ENCODE measurements at places on chromosomes 1 and 21.

GRCh38 chr1:240351690-240352089 is 260.0 kb downstream of the FMN2 start:
- no peak for DNase-seq

- DNase-seq = no peak
Observed at GRCh38 chr21:45796003-45796402, 152.5 kb downstream of the PCBP3 start.

DNA sequence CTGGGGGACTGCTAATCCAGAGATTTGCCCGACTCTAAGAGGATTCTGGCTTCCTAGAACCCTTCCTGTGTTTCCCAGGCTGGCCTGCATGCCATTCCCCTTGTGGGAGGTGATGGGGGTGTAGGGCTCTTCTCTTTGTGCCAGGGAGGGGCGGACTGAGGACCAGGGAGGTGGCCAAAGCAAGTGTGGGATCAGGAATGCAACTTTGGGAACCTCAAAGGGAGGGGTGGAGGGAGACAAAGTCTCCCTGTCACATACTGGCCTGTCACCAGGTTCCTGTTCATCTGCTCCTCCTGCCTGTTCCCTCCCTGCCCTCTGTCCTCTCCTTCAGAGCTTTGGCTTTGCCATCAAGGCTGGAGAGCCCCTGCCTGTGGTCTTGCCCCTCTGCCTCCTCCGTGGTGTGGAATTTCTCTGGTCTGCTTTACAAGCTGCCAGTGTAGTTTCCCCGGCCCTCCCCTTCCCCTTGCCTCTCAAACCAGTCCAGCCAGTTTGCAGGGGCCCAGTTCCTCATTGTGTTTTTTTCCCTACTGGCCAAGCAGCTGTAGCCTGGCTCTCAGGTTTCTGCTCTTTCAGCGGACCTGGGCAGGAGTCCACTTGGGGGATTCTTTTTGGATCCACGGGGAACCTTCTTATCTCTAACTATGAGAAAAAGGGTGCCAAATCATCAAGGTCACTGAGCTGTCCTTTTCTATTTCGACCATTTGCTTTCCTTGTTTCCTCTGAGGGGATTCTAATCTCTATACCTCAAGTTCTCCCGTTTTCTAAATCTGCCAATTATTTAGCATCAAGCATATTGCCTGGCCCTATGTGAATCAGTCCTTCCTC is 1.8 kb downstream of the CGN start:
- peak; percentile 70 for DNase-seq

GRCh38 chr1:29563092-29563491 is 326.8 kb downstream of the PTPRU start:
- no peak for DNase-seq

DNA sequence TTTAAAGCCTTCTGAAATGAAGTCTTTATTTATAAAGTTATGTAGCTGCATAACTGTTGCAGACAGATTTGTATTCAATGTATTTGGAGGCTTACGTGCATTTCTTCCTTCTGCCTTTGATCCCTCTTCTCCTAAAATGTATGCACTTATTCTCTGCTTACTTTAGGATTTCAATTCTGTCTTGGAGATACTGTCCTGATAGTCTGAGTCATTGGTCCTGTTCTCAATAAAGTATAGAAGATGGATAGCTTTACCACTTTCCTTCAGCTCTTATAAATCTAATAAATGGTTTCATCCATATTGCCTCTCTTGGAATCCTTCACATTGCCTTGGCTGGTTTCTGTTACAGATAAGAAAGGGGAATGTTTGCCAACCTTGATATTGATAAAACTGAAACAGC is 430.1 kb upstream of the CAMK1G start:
- DNase-seq = no peak

- DNase-seq = no peak
Observed at GRCh38 chr1:7589774-7590425, 181.2 kb upstream of the VAMP3 start.

DNA sequence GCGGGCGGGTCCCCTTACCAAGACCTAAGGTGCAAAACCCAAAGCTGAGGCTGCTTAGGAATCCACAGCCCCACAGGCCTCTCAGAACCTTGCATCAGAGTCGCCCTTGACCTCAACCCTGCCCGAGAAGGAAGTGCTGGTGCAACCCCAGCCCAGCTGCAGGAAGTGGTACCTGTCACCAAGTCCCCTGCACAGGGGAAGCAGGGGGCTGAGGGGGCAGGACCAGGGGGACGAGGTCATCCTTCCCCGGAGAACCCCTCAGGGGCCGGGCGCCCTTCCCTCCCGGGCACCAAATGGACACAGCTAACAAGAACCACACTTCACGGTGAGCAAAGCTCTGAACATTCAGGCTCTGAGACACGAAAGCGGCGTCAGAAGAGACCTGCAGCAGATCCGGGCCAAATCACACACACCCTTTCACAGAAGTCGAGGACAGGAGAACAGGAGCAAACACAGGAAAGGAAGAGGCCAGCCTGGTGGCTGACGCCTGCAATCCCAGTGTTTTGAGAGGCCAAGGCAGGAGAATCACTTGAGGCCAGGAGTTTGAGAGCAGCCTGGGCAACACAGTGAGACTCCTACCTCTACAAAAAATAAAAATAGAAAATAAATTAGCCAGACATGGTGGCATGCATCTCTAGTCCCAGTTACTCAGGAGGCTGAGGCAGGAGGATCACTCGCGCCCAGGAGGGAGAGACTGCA is 6.4 kb downstream of the ITGB2 start:
- DNase-seq = no peak

GRCh38 chr1:183278739-183279591 is 92.9 kb downstream of the LAMC2 start:
- DNase-seq = peak; percentile 75

- DNase-seq = no peak
Observed at GRCh38 chr21:26394341-26394740, 178.7 kb downstream of the CYYR1 start.

- no peak for DNase-seq
Observed at GRCh38 chr1:7388488-7389185, 382.5 kb upstream of the VAMP3 start.

DNA sequence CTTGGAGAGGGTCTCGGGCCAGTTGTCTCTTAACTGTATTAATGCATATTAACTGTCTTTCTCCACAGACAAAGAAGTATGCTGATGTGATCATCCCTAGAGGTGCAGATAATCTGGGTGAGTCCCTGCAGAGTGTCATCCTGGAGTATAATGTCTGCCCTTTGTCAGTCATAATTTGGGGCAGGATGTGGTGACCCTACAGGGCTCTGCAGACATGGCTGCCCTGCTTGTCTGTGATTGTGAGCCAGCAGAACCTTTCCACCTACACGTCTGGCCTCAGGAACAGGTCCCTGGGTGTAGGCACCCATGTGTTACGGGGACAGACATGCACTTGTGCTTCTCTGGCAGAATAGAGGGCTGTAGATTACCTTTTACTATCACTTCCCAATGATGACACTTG is 78.4 kb downstream of the UCK2 start:
- DNase-seq = no peak
